Fibroblast of upper back skin (primary cell): ENCODE measurements at places on chromosomes 2 and 18.
A peak's percentile ranks its signal among the peaks of the same experiment; 100 is the strongest.

GRCh38 chr2:172710584-172711047 is 25.0 kb upstream of the RAPGEF4 start:
- DNase-seq, result peak; percentile 76

DNA sequence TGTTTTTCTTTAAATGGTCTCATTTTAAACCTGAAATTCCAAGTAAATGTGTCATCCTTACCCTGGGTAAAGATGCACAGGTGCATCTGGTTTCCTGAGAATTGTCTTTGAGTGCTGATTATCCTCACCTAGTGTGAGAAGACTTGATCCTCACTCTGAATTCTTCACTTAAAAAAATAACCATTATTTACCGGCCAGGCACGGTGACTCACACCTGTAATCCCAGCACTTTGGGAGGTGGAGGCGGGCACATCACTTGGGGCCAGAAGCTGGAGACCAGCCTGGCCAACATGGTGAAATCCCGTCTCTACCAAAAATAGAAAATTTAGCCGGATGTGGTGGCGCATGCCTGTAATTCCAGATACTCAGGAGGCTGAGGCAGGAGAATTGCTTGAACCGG is 9.9 kb upstream of the WNT6 start:
- no peak for DNase-seq

DNA sequence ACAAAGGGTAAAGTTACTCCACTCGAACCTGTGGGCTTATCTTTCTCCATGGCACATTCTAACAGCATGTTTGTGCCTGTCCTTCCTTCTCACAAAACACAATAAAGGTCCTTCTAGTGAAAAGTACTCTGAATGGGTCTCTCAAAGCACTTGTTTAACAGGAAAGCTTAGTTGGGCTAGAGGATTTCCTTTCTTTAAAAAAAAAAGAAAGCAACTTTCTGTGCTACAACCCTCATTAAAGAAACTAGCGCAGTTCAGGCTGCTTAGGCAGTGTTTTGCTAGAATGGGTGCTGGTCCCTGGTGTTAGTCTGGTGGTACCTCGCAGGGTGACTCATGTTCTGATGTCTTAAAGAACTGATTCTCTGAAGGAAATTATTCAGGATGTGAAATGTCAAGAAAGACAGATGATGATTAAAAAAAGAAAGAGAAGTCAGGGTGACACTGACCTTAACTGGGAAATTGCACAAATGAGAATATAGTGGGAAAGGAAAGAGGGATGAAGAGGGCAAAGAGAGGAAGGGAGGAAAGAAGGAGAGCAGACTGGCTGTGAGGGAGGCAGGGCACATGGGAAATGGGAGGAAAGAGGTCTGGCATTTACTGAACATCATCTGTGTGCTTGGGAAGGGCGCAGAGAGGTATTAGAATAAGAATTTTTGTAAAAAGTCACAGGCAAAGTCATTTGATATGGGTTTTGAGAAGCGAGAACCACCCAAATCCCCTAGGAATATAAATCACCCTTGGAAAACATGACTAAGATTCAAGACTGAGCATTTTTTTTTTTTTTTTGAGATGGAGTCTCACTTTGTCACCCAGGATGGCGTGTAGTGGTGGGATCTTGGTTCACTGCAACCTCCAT is 74.9 kb downstream of the ATP8B1 start:
- DNase-seq, result peak; percentile 43

- no peak for DNase-seq
Measured at GRCh38 chr2:182542501-182543258, 115.8 kb upstream of the PDE1A start.

DNA sequence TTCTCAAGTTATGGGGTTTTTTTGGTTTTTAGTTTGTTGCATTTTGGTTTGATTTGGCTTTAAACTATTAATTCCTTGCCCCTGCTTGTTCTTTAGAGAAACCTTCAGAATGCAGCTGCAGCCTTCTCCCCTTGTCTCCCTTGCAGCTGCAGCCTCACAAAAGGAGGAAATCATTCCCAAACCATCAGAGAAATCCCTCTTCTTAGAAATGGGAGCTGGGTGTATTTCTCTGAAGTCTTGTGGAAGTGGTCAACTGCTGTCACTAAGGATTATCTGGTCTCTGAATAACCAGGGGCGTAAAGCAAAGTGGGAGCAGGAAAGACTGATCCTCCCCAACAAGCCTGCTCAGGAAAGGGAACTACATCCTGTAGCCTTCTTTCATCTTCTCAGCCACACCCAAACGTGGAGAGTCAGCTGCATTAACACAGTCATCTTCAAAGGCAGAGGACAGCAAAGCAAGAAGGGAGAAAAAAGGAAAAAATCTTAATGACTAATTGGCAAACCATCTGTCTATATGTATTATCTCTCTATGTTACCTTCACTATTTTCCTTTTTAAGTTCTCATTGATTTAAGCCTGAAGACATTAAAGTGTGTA is 1834.1 kb upstream of the PIK3C3 start:
- no peak for DNase-seq

GRCh38 chr2:190959911-190960788 is 53.8 kb downstream of the STAT1 start:
- DNase-seq, result peak; percentile 26

GRCh38 chr18:48459465-48459864 is 50.3 kb upstream of the ZBTB7C start:
- no peak for DNase-seq

DNA sequence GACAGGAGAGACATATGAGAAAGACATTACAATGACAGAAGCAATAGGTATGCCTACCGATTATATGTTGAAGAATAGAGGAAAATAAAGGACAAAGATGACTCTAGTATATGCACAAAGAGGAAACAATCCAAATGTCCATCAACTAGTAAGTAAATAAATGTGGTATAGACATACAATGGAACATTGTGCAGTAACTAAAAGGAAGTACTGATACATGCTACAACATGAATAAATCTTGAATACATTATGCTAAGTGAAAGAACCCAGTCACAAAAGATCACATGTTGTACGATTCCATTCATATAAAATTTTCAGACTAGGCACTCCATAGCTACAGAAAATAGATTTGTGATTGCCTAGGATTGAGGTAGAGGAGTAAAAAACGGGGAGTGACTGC is 28.5 kb upstream of the PGAP1 start:
- DNase-seq, result no peak

- no peak for DNase-seq
Measured at GRCh38 chr2:31150120-31150670, 12.0 kb upstream of the GALNT14 start.

GRCh38 chr18:63366213-63367052 is 573 bp downstream of the KDSR start:
- DNase-seq, result peak; percentile 69

DNA sequence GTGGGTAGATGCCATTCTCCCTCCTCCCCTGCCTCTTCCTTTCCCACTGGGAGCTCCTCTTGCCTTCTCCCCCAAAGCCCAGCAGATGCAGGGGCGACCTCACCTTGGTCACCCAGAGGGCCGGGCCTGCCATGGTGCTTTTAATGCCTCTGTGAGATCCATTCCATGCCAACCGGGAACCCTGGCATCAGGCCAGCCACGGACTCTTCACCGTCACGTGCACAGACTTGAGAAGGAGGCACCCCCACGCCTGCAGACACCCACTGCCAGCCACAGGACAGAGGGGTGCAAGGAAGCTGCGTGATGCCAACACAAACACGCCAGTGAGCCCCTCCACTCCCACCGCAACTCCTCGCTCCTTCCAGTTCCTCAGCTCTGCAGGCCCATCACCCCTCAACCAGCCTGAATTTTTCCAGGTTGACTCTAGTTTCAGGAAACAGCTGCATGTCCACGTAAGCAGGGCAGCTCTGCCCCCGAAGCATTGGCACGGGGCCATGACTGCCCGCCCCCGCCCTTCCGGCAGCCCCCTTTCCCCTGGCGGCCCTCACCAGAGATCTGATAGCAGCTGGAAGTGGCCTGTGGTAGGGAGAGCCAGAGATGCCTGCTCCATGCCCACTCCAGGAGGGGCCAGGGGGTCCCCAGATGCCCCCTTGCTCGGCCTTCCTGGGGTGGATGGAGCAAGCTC is 50.8 kb downstream of the DNMT3A start:
- no peak for DNase-seq

DNA sequence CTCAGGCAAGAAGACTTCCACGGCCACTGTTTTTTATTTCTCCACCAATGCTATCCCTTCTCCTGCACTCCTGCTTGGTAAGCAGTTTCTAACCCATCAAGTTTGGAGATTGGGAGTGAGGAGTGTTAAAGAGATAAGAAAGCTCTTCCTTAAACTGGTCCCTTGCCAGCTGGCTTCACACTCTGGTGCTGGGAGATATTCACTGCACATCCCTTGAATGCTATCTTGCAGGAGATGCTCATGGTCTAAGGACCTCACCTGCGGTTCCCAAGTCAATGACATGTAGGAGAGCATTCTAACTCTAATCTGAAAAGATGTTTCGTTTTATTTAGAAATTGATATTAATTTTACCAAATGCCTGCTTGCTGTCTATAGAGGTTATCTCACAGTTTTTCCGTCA is 28.2 kb upstream of the CYRIA start:
- DNase-seq, result no peak

GRCh38 chr2:233447506-233448219 is 93.4 kb downstream of the DGKD start:
- no peak for DNase-seq

DNA sequence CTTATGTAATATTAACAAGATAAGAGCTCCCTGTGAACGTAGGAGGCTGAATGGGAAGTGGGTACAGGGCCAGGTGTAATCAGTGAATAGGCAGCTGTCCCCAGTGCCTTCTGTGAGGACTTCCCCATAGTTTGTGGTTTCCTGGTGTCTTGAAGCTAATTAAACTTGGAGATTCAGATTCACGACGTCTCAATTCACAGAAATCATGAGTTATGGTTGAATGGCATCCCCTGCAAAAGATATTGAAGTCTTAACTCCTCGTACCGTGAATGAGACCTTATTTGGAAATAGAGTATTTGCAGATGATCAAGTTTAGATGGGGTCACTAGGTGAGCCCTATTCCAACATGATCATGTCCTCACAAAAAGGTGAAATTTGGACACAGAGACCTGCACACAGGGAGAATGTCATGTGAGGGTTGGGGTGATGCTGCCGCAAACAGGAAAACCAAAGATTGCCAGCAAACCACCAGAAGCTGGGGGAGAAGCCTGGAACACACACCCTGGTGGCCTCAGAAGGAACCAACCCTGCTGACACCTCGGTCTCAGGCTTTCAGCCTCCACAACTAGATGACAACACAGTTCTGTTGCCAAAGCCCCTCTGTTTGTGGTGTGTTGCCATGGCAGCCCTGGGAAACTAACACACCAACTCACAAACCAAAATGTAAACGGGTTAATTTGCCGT is 13.2 kb downstream of the ARL4C start:
- no peak for DNase-seq

- DNase-seq, result no peak
Measured at GRCh38 chr18:22300665-22301636, 116.8 kb downstream of the CTAGE1 start.

GRCh38 chr2:32688541-32688940 is 60.7 kb downstream of the TTC27 start:
- DNase-seq, result peak; percentile 75

GRCh38 chr2:239190921-239191885 is 209.6 kb downstream of the HDAC4 start:
- no peak for DNase-seq

DNA sequence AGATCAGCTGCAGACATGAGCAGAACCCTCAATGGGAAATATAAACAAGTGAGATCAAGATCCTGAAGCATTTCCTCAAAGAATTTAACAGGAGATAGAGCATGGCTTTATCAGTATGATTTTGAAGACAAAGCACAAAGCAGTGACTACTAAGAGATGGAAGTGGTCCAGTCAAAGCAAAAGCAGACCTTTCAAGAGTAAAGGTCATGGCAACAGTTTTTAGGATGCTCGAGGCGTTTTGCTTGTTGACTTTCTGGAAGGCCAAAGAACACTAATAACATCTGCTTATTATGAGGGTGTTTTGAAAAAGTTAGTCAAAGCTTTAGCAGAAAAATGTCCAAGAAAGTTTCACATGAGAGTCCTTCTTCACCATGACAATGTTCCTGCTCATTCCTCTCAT is 128.5 kb downstream of the KCNE4 start:
- no peak for DNase-seq

GRCh38 chr2:221478485-221478863 is 93.6 kb downstream of the EPHA4 start:
- DNase-seq, result no peak

DNA sequence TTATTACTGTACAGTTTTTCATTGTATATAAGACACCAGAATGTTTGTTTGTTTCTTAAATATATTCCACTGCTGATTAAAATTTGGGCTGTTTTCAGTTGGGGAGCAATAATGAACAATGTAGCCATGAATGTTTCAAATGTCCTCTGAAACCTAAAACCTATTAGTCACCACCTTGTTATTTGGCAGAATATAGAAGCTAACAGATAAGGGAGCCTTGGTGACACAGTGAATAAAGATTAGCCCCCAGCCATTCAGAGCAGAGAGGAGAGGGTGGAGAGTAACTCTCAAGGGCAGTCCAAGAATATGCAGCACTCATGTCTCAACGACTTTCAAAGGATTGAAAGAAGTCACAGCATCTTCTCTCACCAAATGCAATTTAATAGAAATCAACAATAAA is 43.1 kb upstream of the ATP8B1 start:
- peak; percentile 63 for DNase-seq

DNA sequence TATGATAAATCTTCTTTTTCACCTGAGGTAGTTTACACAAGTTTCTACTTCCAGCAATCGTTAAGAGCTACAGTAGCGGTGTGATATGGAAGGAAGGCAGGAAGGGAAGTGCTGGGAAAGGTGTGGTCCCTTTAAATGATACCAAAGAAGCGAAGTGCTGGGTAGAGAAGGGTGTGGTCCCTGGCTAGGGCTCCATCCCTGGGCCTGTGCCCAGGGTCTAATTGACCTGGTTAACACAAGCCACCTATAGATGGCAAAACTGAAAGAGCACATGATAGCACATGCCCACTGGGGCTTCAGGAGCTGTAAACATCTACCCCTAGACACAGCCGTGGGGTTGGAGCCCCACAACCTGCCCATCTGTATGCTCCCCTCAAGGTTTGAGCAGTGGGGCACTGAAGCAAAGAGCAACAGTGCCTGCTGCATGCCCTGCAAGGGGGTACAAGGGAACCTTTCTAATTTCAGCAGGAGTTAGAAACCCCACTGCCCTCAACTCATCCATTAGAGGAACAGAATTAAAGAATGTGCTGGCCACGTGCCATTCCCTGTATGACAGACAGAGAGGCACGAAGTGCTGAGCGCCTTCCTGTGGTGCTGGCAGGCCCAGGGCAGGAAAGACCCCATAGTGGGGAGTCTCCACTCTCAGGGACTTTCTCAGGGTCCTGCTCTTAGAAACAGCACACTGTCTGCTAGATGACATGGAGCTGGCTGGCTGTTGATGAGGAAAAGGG is 153.1 kb upstream of the LMAN1 start:
- DNase-seq, result peak; percentile 29

GRCh38 chr2:113973810-113974209 is 83.9 kb downstream of the ACTR3 start:
- no peak for DNase-seq
